T1000 (cell line): ENCODE measurements at places on chromosomes 4 and X.

DNA sequence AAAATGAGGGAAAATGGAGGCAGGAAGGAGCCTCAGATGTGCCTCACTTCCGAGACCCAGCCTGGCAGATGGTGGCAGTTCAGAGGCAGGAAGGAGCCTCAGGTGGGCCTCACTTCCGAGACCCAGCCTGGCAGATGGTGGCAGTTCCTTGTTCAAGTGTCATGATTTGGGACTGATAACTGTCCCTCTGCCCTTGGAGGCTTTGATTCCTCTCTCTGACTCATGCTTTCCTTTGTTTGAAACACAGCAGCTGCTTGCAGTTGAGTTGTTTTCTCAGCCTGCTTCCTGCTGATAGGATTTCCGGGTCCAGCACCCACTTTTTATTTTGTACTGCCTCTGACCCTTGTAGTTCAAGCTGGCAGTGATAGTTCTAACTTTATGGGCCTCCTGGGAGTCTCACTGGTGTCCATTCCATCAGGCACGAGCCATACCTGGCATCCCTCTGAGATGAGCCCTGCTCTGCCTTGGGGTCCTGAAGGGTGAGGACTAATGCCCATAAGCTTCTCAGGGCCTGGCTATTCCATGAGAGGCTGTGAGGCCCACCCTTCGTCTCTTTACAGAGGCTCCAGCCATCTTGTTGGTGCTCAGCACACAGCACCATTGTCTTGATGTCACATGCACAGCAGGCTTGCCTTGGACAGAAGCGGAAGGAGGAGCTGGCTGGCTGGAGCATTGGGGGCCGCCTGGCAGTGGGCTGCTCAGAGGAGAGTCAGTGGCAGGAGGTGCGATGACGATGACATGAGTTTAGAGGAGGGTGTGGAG is 13.0 kb downstream of the RGS12 start:
- DNase-seq = no peak

- no peak for DNase-seq
Observed at GRCh38 chr4:48509543-48509942, 19.5 kb downstream of the ZAR1 start.

- DNase-seq = no peak
Observed at GRCh38 chrX:128975745-128976144, 547.5 kb downstream of the SMARCA1 start.

- no peak for DNase-seq
Observed at GRCh38 chr4:8379771-8380170, 60.8 kb downstream of the ACOX3 start.

- DNase-seq = no peak
Observed at GRCh38 chr4:1169691-1170096, 2.7 kb downstream of the SPON2 start.

DNA sequence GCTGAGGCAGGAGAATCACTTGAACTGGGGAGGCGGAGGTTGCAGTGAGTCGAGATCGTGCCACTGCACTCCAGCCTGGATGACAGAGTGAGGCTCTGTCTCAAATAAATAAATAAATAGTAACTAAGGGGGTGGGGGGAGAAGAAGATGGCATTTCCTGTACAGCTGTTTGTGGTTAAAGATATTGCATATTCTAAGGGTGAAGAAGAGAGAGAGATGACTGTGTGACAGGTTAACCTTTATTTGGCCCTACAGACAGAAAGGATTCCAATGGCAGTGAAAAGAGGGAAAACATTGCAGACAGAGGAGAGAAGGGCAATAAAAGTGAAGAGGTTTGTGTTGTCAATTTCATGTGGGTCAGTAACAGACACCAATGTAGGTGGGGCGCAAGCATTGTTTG is 9.4 kb downstream of the TASL start:
- no peak for DNase-seq

GRCh38 chrX:101617211-101618191 is at the start of gene ARMCX6:
Gene ARMCX6 (minus strand): TSS chrX:101618000. CDS start chrX:101616620, 1,380 bp downstream.
- no peak for DNase-seq

DNA sequence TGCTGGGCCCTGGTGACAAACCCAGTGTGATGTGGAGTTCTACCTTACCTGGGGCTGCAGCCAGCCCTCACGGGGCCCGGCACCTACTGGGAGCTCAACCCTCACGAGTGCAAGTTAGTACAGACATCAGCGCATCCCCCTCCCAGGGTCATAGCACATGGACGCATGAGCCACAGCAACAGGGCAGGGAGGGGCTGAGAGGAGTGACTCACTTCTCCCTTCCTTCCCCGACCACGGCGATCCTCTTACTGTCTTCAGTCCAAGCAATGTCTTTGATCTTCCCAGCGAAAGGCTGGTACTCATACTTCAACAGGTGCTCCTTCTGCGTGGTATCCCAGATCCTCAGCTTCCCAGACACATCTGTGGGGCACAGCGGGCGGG is 17.8 kb downstream of the WDR1 start:
- DNase-seq = peak; percentile 50

GRCh38 chr4:136864604-136865185 is 667.6 kb downstream of the PCDH18 start:
- DNase-seq = no peak
